ENCODE measurements at places on chromosomes 12 and 14.

- no peak for DNase-seq
Measured at GRCh38 chr14:99181804-99182520, 90.0 kb downstream of the BCL11B start.

- no peak for DNase-seq
Measured at GRCh38 chr12:109493938-109494337, 16.5 kb downstream of the UBE3B start.

GRCh38 chr12:121872546-121873215, 14.0 kb upstream of the HPD start:
- no peak for DNase-seq

DNA sequence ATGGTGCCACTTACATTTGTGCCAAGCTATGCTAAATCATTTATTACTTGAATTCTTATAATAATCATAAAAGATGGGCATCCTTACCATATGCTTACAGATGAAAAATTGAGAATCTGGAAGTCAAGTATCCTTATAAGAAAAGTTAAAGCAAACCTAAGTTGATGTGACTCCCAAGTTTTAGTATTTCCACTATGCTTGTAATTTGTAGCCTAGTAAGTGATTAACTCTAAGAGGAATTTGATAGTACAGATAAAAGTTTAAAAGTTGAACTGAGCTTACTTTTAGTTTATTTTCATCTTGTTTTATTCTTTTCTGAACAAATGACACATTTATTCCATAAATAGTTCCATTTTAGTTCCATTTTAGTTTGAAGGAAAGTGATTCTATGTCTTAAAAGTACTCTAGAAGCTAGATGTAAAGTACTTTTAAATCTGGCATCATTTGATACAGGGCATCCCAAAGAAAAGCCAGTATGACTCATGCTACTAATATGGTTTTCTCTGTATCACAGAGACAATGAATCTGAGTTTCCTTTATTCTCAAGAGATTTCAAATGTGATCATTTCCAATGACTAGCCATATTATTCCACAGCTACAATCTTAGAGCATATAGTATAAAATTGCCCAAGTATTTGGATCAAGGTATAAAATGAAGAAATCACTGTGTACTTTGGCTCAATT, 596.0 kb downstream of the SLC16A7 start:
- no peak for DNase-seq

- DNase-seq: no peak
Measured at GRCh38 chr12:53862831-53863230, 75.8 kb upstream of the HOXC13 start.

DNA sequence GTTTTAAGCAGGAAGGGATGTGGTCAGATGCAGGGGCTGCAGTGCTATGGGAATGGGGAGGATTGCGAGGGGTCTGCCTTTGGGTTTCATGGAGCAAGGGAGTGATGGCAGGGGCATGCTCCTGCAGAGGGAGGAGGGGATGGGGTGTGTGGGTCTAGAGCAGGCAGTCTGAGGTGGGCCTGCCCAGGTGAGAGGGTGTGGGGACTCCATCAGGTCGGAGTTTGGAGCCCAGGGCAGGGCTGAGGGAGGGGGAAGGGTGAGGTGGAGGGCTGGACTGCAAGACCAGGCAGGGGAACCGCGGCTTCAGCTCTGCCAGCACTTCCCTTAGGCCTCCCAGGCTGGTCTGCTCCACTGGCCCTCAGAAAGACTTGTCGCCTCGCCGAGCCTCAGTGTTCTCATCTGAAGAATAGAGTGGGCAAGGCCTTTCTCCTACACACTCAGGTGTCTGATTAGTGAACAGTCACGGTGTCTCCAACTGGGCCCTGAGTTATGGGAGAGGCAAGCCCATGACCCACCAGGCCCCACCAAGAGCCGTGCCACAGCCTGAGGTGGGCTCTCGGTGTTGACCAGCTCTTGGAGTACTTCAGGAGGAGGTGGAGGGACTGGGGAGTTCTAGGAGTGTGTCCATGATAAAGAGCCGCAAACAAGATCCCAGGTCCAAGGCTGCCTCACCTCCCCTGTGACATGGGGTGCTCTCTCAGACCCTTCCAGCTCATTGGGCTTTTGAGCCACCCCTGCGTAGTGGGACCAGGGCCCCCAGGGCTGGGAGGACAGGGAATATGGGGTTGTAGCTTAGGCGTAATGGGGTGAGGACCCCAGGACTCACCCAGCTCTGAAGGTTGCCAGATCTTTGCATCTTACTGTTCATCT, 20.1 kb upstream of the KRT80 start:
- DNase-seq: no peak

DNA sequence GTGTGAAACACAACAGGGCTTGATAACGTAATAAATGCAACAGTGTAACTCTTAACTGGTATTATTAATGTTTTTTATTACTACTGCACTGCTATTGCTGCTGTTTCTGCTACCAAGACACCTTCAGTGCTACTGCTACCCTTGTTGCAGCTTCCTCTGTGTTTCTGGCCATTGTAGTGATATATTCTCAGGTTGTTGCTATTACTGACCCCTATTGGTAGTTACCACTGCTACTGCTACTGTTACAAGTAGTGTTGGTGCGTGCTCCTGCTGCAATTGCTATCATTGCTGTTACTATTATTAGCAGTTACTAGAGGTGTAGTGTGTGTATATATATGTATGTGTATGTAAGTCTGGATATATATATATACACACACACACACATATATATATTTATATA, 87.2 kb upstream of the PTPRB start:
- no peak for DNase-seq

GRCh38 chr14:23910101-23910875, 43.3 kb upstream of the DHRS4 start:
- DNase-seq: peak; percentile 80

GRCh38 chr14:72518809-72519377, 375.0 kb downstream of the DPF3 start:
- DNase-seq: no peak

GRCh38 chr12:43758247-43758727, 303 bp downstream of the PUS7L start:
- DNase-seq: peak; percentile 36

DNA sequence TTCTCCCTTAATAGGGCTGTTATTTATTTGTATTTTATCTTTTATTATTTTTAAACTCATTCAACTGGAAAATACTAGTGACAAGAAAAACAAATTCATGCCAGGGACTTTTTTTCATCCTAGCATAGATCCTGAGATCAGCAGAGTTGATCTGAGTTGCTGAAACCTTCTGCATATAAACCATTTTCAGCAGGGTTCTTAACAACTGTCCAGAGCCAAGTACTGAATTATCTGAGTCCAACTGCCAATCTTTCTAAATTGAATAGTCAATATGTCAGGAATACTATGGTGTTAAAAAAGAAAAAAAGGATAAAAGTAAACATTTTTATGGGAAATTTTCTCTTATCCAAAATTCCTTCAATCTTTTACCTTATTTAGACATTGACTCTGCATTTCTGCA, 28.6 kb downstream of the CDC42BPB start:
- no peak for DNase-seq

GRCh38 chr12:45879363-45879895, 110.9 kb downstream of the SCAF11 start:
- no peak for DNase-seq

DNA sequence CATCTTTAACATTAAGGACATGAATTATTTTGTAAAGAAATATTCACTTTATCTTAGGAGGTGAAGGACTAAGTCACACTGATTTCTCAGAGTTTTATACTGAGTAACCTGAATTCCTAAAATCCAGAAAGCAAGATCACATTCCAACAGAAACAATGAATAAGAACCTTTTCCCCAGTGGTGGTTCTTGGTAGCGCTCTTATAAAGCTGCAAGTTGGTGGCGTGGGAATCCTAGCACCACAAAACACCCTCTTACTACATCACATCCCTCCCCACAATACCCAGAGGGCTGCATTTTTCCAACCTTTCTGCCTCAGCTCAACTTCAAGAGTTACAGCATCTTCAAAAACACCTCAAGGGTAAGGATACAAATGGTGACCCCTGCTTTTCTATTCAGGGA, 44.0 kb upstream of the SMUG1 start:
- DNase-seq: peak; percentile 31

DNA sequence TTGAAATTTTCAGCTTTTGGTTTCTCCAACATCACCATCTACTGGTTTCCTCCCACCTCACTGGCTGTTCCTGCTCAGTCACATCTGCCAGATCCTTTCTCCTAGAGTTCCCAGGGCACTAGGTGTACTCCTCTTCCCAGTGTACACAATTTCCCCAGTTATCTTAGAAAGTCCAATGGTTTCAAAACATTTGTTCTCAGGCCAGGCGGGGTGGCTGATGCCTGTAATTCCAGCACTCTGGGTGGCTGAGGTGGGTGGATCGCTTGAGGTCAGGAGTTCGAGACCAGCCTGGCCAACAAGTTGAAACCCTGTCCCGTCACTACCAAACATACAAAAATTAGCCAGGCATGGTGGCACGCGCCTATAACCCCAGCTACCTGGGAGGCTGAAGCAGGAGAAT, 60.7 kb downstream of the SPPL3 start:
- DNase-seq: no peak

GRCh38 chr12:20097626-20098025, 270.7 kb upstream of the PDE3A start:
- DNase-seq: no peak

GRCh38 chr14:22387776-22388241, 201.2 kb downstream of the DAD1 start:
- peak; percentile 8 for DNase-seq

- DNase-seq: peak; percentile 15
Measured at GRCh38 chr14:70955543-70956480, 48.6 kb downstream of the PCNX1 start.

DNA sequence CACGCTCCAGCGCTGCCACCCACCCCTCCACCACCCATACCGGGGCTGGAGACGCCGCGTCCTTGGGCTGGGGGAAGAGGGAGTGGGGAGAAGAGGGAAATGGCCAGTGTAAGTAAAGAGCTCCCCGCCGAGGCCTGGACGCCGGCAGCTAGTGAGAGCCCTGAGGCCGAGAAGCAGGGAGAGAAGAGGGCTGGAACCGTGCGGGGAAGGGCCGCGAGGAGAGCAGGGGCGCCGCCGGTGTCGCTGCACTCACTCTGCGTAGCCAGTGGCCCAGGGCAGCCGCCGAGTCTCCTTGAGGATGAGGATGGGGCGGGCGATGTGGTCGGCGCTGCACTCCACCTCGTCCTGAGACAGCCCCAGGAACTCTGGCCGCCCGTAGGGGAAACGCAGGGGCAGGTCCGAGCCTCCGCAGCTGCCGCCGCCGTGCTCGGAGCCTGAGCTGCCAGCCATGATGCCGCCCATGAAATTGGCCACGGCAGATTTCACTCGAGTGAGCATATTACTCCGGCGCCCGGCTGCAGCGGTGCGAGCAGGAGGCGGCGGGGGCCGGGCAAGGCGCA, 631 bp downstream of the PPM1H start:
- DNase-seq: peak; percentile 52

- DNase-seq: no peak
Measured at GRCh38 chr14:28398506-28398905, 368.1 kb upstream of the FOXG1 start.

GRCh38 chr12:43113135-43113534, 438.9 kb downstream of the ADAMTS20 start:
- peak; percentile 22 for DNase-seq

GRCh38 chr12:72295744-72296143, 23.6 kb downstream of the TRHDE start:
- DNase-seq: no peak

DNA sequence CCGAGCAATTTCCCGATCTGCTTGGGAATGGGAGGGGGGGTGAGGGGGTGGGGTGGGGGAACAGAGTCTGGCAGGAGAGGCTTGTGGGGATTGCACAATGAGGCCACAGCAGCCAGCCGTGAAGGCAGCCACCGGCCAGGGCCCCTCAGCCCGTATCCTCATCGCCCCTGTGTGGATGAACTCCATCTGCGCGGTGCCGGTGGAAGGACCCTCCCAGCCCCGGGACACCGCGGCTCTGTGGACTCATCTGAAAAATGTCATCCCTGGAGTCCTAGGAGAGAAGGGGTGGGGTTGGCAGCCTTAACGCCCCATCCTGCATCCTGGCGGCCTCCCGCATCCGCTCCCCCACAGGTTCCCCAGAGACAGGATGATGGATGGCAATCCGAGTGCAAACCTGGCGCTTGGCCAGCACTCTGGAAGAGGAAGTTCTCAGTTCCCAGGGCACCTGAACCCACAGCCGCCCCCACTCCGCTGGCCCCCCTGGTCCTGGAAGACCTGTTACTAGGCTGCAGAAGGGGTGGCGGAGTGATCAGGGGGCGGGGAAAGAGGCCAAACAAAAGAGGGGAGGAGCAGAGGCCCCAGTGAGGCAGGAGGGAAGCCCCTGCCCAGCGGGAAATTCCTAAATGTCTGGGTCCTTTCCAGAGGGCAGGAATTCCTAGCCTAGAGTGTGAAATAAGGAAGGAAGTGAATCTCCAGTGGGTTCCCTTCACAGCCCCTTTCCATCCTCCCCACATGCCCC, 1.2 kb upstream of the TNFAIP2 start:
- peak; percentile 48 for DNase-seq

DNA sequence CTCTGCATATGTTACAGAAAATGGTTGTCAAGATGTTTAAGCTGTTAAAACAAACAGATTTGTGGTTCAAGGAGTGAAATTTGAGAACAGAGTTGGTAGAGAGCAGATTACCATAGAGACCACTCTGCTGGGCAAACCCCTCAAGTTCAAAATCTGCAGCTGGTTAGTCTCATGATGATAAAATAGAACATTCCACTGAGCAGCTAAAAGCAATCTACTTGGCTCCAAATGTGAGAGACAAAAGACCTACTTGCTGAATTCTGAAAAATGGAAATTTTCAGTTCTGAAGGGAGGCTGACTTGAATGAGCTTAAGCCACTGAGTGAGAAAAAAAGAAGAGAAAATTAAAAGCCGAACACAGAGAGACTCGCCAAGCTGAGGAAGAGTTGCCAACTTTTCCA, 519.3 kb downstream of the NOVA1 start:
- no peak for DNase-seq

DNA sequence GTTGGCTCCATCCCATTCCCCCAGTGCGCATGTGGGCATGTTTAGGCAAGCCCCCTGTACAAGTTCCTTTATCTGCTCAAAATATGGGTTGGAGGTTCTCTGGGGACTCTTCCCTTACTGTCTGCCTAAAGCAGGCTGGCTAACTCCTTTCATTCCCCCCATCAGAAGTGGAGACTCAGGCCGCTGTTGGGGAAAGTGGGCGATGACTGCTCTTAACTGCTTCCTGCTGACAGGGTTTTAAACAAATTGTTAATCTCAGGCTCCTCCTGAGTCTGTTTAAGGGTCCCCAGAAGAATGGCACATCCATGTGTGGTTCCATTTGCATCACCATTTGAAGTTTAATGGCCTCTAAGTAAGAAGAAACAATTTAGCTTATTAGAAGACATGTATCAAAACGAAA, 15.4 kb upstream of the FAR2 start:
- DNase-seq: no peak

GRCh38 chr12:68310370-68310769, 21.8 kb downstream of the MDM1 start:
- no peak for DNase-seq

GRCh38 chr12:10716704-10717315, 6.3 kb downstream of the YBX3 start:
- peak; percentile 70 for DNase-seq

- no peak for DNase-seq
Measured at GRCh38 chr14:90741682-90741946, 74.6 kb downstream of the TTC7B start.

- no peak for DNase-seq
Measured at GRCh38 chr14:58713677-58714076, 75.9 kb downstream of the DACT1 start.
